ENCODE measurements at places on chromosomes 12 and 14.

DNA sequence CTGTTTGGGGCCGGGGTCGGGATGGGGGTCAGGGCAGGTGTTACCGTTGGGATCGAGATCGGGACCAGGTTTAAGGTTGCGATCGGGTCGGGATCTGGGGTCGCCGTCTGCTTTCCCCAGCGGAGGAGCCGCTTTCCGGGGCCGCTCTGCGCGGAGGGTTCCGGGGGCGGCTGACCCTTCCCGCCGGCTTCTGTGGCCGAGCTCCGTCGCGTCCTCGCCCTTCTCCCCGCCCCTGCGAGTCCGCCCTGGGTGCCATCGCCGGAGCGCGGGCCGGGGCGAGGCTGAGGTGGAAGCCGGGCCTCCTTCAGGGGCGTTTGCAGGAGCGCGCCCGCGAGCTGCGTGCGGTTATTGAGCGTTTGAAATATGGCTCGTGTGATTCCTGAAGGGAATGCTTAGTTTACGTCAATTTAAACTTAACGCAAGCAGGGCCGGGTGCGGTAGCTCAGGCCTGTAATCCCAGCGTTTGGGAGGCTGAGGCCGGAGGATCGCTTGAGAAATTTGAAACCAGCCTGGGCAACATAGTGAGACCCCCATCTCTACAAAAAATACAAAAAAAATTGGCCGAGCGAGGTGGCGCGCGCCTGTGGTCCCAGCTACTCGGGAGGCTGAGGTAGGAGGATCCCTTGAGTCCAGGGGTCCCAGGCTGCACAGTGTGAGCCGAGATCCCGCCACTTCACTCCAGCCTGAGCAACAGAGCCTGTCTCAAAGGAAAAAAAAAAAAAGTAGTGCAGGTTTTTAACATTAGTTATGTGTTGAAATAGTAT is 620 bp downstream of the PGAM5 start:
- no peak for DNase-seq

GRCh38 chr12:43238281-43238680 is 313.7 kb downstream of the ADAMTS20 start:
- peak; percentile 42 for DNase-seq

DNA sequence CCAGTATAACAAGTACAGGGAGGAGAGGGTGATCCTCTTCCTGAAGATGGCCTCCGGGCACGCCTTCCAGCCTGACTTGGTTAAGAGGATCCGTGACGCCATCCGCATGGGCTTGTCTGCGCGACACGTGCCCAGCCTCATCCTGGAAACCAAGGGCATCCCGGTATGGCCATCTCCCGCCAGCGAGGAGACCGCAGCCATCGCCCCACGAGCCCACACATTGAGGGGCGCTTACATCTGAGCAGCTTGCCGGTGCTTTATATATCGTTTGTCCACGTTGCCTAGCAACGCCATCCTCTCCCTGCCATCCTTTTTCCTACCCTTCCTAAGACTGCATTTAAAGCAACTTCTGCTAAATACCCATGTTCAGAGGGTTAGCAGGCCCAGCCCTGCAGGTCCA is 71.5 kb downstream of the AACS start:
- DNase-seq, result no peak

DNA sequence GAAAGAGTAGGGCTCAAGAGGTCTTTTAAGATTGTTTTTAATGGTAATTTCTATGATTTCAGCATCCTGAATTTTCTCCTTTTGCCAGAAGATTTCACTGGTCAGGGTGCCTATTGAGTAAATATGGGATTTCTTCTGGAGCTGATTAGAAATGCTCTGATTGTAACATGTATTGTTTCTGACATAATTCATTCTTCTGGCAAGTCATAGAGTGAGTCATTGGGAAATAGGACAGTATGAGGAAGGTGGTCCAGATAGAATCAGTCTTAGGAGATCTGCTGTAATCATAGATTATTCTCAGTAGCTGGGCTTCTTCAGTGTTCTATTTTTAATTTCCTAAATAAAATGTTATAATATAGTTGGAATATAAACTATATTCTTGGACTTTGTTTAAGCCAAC is 182.0 kb upstream of the NAV3 start:
- DNase-seq, result no peak

DNA sequence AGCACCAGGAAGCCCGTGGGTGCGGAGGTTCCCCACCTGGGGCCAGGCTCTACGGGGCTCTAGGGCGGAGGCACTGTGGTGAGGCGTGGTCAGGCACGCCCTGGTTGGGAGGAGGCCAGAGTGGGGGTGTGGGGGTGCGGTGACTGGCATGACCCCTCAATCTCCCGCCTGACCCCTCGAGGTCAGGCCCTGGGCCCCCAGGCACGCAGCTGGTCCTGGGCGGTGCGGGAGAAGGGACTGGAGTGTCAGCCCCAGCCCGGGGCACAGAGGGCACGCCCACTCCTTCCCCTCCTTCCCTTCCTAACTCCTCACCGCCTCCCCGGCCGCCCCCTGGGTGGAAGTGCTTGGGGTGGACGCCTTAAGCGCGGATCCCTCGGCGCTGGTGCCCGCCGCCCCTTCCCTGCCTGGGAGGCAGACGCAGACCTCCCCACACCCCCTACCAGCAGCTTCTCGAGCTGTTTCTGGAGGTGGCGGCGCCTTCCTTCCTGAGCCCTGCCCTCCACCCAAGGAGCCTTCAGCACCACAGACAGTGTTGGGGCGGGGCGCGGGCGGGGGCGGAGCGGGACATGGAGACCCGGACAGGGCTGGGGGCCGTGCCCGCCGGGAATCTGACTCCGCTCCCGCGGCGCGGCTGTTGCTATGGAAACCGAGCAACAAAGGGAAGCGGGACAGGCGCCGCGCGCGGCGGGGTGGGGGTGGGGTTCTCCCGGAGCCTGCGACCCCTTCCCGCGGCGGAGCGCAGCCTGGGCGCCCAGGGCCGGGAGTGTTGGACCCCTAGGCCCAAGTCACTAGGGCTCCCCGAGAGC is 741 bp upstream of the CRIP2 start:
- DNase-seq, result no peak

DNA sequence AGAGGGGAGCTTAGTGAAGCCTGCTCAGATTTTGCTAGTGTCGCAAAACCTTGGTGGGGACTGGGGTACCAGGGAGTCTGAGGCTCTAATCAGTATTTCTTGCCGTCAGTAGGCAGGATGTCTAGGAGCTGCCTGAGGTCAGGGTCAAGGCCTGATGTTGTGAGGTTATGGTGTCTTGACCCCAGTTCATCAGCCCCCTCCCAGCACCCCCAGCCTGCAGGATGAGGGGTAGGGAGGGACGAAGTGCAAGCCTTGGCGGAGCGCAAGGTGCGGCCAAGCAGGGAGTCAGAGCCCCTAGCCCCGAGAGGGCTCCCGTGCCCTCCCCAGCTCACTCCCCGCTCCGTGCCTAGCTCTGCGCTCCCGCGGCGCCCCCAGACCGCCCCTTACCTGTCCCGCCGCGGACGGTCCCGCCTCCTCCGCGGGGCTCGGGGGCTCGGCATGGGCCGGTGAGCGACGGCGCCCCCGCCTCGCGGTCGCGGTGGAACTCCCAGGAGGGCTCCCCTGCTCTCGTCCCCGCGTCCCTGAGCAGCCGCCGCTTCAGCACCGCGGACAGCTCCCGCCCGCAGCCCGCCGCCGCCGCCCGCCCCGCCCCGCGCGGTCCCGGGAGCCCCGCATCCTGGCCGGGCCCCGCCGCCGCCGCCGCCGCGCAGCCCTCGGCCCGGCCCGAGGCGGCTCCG is 347 bp downstream of the SYNDIG1L start:
- DNase-seq, result no peak

GRCh38 chr12:27573972-27574371 is 50.0 kb downstream of the PPFIBP1 start:
- no peak for DNase-seq

GRCh38 chr14:36655963-36656686 is 5.5 kb upstream of the PAX9 start:
- DNase-seq, result peak; percentile 3

DNA sequence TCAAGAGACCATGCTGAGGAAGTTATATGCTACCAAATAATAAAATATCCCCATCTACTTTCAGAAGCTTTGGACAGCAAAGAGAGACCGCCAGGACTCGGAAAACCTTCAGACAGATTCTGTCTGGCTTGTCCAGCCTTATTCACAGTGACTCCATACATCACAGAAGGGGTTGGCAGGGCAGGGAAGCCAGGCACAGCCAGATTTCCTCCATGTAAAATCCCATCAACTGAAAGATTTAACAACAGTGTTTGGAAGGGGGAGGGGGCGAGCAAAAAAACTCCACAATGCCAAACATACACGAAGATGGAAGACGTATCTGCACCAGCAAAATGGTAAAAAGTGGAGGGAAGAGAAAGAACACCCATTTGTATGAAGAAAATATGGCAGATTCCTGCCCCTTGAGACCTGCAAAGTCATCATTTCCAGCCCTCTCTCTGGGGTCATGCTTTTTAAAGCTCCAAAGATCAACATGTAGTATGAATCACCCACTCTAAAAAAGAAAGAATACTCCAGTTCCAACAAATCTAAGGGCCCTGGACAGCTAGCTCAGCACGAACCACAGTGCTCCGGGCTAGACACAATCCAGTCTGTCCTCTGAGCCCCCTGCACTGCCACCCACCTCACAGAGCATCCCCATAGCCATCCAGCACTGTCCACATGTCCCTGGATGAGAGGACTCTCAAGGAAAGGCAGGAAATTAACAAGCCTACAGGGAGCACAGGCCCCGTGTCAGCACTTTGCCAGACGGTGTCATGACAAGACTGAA is 116.4 kb downstream of the DICER1 start:
- no peak for DNase-seq

- no peak for DNase-seq
These were observed 50.4 kb downstream of the KCNK10 start for GRCh38 chr14:88272390-88273269.

- DNase-seq, result no peak
These were observed 619.2 kb upstream of the LRFN5 start for GRCh38 chr14:40987481-40987880.

DNA sequence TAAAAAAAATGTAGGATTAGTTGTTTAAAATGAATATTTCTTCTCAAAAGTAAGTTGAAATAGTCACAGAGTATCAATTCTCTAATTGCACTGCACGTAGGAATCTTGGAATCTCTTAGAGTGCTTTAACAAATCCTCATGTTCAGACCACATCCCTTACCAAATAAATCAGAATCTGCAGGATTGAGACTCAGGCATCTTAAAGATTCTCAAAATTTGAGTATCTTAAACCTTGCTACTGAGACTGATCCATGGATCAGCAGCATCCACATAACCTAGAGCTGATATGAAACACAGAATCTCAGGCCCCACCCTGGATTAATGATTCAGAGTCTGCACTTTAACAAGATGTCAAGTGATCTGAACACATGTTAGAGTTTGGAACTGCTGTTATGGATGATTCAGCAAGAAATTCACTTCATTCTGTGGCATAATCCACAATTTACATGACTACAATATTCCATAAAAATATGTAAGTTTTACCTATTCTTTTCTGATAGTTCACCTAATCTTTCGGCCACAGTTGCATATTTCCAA is 58.7 kb downstream of the ADAMTS20 start:
- no peak for DNase-seq

DNA sequence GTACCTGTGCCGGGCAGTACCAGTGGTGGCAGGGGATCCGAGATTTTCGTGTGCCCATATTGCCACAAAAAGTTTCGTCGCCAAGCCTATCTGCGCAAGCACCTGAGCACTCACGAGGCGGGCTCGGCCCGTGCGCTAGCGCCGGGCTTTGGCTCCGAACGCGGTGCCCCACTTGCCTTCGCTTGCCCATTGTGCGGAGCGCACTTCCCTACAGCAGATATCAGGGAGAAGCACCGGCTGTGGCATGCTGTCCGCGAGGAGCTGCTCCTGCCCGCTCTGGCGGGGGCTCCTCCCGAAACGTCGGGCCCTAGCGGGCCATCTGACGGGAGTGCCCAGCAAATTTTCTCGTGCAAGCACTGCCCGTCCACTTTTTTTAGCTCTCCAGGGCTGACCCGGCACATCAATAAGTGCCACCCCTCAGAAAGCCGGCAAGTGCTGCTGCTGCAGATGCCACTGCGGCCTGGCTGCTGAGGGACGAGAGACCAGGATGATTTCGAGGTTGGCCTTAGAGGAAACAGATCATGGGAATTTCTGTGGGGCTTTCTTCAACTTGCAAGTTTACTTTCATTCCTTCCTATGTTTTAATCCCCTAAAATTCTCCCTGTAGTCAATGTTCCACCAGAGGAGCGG is 1.6 kb downstream of the INSM2 start:
- no peak for DNase-seq

- no peak for DNase-seq
These were observed 13.0 kb upstream of the TRAF3 start for GRCh38 chr14:102764220-102764671.

- DNase-seq, result no peak
These were observed 54.0 kb downstream of the SYNE3 start for GRCh38 chr14:95462491-95462890.

DNA sequence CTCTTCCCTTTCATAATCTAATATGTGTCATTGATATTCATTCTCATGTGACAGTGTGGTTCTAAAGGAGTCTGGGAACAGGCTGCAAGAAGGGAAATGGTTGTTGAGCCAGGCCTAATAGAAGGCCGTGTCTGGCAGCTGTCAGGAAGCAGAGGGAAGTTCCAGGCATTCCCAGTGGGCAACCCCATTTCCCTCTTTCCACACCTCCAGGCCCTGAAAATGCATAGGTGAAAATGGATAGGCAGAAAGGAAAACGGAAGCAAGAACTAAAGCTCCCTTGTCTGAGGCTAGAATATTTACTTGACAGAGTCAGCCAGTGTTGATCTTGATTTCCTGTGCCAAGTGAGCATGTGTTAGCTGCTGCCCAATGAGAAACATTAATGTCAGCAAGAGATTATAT is 97.7 kb downstream of the PPM1A start:
- no peak for DNase-seq

GRCh38 chr14:79852950-79853744 is 358.2 kb downstream of the DIO2 start:
- DNase-seq, result no peak

GRCh38 chr12:112161711-112162110 is 36.4 kb downstream of the TRAFD1 start:
- no peak for DNase-seq

GRCh38 chr12:85874031-85874461 is at the start of gene NTS:
Gene NTS, plus strand, starts transcription at chr12:85874295. Its CDS starts 109 bp downstream, at chr12:85874404.
- peak; percentile 51 for DNase-seq

GRCh38 chr14:23005451-23006187 is 4.3 kb downstream of the C14orf93 start:
- DNase-seq, result peak; percentile 15

GRCh38 chr12:102995372-102995771 is 37.9 kb downstream of the ASCL1 start:
- no peak for DNase-seq

- DNase-seq, result peak; percentile 1
These were observed 7.3 kb downstream of the STXBP6 start for GRCh38 chr14:25042362-25043299.

GRCh38 chr14:25868521-25869314 is 729.1 kb downstream of the NOVA1 start:
- DNase-seq, result peak; percentile 22

DNA sequence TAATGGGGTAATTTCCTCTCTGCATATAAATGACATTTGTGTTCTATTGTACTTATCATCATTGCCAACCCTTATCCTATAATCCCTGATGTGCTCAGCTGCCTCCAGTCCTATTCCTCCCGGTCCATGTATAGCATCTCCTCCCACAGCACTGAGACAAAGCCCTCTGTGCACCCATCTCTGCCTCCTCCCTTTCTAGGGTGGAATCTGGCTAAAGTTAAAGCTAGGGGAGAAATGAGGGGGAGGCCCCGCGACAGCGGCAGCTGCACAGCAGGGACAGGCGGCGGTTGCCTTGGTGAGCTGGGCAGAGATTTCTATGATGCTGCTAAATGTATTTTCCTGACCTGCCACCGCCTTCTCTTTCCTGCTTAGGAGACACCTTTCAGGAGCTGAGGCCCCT is 12.8 kb upstream of the ZDHHC22 start:
- no peak for DNase-seq

GRCh38 chr12:116939734-116940133 is 29.0 kb downstream of the FBXW8 start:
- DNase-seq, result no peak

All from MV-4-11 (cell line).